CD4-positive, alpha-beta T cell treated with Interleukin-15 for 4 hours (primary cell): ENCODE measurements at places on chromosomes 7 and 10.

DNA sequence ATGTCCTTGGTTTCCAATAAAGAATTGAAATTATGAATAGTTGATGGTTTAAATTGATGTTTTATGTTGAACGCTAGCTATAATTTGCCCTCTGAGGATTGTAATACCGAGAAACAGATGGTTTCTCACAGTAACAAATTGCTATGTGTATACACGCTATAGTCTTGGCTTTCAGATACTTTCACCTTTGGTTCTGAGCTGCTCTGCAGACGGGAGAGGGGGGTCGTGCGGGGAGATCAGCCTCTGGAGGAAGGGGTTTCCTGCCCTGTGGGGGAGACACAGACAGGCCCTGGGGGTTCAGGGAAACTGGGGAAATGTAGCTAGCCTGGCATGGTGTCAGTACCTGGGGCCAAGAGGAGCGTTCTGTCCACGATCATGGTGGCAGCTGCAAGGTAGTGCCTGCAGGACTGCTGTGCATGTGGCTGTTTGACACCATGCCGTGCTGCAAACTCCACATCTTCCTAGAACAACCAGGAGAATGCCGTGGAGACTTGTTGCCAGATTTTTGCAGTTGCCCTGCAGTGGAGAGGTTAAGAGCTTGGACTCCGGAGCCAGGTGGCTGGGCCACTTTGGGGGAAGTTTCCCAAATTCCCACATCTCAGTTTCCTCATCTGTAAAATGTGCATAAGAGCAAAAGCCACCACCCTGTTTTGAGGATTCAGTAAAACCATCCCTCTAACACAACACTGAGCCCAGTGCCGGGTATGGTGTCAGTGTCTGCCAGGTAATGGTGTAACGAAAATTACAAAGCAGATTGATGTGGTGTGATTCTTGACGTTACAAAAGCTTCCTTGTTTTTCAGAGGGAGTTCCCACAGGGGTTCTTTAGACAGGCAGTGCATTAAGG, 167.9 kb downstream of the CUX1 start:
- DNase-seq, result no peak

DNA sequence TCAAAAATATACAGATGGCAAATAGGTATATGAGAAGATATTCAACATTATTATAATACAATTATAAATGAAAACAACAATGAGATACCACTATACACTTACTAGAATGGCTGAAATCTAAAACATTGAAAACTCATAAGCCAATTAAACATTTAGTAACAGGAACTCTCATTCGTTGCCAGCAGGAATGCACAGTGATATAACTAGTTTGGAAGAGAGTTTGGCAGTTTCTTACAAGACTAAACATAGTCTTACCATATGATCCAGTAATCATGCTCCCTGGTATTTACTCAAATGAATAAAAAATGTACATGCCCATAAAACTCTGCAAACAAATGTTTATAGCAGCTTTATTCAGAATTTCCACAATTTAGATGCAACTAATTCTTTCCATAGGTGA, 476.2 kb upstream of the COBL start:
- DNase-seq, result no peak

- no peak for DNase-seq
Measured at GRCh38 chr10:34498821-34499220, 316.3 kb downstream of the PARD3 start.

DNA sequence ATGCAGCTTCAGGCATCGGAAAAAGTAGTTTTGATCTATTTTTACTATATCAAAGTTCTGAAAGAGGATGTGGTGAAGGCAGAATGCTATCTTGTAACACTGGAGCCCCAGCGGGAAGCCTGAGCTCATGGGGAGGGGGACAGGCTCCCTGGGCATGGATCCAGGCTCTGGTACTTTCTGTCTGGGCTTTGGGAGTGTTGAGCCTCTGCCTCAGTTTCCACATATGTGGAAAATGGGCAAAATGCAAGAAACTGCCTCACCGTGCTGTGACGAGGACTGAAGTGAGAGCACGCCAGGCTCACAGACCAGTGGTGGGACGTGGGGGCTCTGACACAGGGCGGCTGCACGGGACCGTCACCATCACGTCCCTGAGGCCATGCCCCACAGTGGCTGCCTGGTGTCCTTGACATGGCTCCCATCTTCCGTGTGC, 182.9 kb upstream of the SHH start:
- no peak for DNase-seq

DNA sequence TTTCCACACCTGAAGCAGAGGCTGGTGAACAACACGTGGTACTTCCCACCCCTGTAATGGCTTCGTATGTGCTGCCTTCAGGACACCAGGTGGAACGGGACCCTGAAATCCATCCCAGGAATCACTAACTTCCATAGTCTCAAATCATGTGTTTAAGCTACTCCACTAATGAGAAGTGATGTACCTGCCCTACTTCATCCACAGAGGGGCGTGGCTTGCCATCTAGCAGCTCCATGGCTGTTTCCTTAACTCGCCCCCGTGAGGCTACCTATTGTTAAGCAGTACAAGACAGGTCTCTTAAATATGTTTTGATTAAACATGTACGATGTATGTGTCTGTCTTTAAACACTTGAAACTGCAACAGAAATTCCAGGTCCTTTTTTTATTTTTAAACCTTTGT, 31.8 kb downstream of the ARL3 start:
- DNase-seq, result no peak

DNA sequence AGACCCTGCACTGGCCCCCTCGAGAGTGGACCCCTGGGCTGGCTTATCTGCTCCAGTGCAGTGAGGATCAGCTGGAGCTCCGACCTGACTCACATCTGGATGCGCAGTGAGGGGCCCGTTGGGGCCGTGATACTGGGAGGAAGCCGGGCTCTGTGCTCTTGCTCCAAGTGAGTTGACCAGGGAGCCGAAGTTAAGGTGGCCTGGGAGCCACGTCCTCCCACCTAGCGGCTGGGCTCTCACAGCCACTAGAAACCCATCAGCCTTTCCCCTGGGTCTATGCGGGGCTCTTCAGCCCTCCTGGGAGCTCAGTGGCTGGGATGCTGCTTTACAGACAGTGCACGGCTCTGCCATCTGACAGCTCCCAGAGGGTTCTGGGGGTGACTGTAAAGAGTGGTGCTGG, 9.1 kb downstream of the ALKBH4 start:
- DNase-seq, result no peak

- no peak for DNase-seq
Measured at GRCh38 chr10:114151486-114151885, 22.5 kb downstream of the CCDC186 start.

DNA sequence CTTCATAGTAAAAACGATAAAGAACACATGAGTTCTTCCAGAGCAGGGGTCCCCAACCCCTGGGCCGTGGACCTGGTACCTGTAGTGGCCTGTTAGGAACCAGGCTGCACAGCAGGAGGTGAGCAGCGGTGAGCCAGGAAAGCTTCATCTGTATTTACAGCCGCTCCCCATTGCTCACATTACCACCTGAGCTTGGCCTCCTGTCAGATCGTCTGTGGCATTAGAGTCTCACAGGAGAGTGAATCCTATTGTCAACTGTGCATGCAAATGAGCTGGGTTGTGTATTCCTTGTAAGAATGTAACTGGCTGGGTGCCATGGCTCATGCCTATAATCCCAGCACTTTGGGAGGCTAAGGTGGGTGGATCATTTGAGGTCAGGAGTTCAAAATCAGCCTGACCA, 229.5 kb downstream of the CNTNAP2 start:
- DNase-seq, result no peak

GRCh38 chr10:5484205-5484604, 15.2 kb downstream of the CALML5 start:
- DNase-seq, result no peak

- DNase-seq, result no peak
Measured at GRCh38 chr10:29723726-29724125, 89.0 kb upstream of the SVIL start.

- DNase-seq, result no peak
Measured at GRCh38 chr7:69600710-69601519, 2.6 kb downstream of the AUTS2 start.

GRCh38 chr7:39133088-39133487, 155.4 kb downstream of the POU6F2 start:
- DNase-seq, result no peak

- DNase-seq, result no peak
Measured at GRCh38 chr7:100360135-100360854, 2.4 kb downstream of the PILRB start.

GRCh38 chr7:155680864-155681263, 36.4 kb downstream of the RBM33 start:
- no peak for DNase-seq

DNA sequence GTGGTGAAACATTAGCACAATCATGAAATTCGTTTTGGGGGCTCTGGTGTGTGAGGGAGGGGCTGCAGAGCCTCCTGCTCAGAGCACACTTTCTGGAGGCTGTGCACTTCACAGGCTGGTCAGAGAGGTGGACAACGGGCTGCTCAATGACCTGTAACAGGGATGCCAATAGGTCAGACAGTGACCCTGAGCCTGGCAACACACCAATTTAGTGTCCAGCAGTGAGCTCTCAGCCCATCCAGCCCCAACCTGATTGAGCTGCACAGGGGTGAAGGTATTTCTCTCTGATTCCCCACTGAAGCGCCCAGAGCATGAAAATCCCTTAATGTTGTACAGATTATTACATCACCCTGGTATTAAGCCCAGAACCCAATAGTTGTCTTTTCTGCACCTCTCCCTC, 191.3 kb upstream of the ZNF32 start:
- DNase-seq, result no peak

DNA sequence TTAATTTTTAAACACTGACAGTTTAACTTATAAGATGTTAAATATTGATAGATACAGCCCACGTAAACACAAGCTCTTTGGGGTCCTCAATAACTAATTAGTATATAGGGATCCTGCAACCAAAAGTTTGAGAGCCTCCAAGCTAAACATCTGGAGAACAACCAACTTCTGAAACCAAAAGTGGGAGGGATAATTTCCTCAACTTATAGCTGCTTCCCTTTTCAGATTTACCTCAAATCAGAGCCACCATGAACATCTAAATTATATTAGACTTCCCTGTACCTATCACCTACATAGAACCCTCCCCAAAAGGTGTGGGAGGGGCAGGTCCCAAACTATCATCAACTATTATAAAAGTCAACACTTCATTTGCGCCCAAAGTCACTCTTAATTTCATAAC, 8.6 kb downstream of the PSAP start:
- DNase-seq, result no peak

DNA sequence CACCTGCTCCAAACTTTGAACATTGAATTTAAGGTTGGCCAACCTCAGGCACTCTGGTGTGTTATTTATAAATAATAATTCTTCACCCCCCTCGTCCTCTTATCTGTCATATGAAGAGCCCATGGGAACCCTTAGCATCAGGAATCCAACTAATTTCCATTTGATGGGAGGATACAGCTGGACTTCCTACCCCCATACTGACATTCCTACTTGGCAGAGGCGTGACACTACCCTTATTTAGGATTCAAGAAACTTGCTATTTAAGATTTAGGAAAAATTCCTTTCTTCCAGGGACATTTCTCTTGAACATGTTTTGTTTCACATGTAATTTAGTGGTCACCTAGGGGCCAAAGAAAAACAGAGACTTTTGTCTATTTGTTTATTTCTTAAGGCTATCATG, 171.9 kb upstream of the NRP1 start:
- DNase-seq, result no peak

- no peak for DNase-seq
Measured at GRCh38 chr10:128009372-128010126, 102.6 kb downstream of the PTPRE start.

DNA sequence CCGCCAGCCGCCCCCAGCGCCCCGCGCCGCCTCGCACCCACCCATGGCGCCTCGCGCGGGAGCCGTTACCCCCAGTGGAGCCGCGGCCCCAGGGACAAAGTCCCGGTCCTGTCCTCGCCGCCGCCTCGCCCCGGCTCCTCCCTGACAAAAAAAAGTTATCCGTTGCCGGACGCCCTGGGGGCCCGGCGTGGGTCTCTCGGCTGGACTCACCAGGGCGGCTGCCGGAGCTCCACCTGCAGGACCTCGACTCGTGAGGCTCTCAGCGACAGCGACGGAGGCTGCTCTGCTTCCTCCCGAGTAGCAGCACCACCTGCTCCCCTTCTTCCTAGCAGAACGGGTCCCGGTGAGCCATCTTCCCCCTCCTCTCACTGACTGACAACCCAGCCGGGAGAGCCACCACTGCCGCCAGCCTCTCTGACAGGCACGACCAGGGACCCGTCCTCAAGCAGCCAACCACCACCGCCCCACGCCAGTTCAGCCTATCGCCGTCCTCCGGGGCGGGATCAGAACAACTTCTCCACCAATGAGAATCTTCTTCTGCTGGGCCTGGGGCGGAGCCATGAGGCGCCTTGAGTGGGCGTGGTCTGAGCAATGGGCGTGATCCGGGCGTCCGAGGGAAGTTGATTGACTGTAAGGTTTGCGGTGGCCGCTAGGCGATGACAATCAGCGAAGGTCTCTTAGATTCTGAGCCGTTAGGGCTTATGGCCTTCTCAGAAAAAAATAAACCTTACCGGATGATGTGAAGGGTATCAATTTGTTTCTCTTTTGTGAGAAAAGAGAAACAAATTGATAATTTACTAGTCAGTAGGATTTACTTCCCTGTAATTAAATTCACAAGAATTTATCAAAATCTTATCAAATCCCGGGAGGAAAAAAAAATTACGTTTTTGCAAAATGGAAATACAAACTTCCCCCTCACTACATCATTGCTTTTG, at the start of gene HYCC1:
Gene HYCC1 (minus strand): TSS at position 416 of the 935 bp plus-strand sequence. CDS start 23,019 bp downstream, outside the sequence.
- DNase-seq, result peak; percentile 99

- DNase-seq, result no peak
Measured at GRCh38 chr7:32378988-32379387, 111.2 kb downstream of the LSM5 start.

DNA sequence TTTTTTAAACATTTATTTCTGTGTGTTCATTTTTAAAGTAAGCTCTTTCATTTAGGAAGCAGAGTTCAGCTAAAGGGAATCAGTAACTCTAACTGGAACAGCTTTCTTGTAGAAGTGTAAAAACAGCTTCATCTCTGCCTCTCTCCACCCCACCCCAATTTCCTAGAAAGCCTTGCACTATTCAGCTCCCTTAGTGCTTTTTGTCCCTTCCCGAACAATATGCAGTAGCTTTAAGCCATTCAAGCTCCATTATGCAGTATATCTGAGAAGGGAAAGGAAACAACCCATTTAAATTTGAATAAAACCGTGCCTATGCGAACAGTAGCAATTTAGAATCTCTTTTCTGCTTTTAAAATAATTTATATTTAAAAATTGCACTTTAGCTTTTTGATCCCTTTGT, 134.5 kb downstream of the TRIL start:
- DNase-seq, result no peak

DNA sequence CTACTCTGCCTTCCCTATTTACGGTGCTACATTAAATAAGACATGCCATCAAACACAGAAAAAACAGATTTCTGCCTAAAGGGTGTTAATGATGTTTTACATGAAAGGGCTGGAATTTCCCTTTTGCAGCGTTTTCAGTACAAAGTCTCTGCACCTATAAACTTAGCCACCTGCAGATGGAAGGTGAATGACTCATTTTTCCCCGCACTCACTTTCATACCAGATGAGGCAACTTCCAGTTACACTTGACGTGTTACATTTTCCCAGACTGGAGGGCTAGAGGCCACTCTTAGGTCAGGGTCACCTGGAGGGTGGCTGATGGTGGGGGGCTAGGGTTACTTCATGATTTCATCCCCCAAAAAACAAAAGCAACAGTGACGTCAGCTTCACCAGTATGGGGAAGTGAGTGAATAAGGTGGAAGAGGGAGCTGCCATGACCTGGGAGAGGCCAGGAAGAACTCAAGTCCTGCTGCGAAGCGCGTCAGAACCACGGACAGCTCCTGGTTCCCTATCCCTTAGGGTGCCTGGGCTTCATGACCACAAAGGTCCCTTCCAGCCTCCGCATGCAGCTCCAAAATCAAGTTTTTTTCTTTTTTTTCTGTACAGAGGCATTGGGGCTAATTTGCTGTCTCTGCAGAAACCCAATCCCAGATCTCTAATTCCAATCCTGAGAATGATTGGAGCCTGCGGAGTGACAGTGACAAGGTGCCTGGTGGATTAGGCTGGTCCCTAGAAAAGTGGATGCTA, 94.0 kb downstream of the ADARB2 start:
- DNase-seq, result no peak
